ENCODE measurements at places on chromosomes 3 and 15.

DNA sequence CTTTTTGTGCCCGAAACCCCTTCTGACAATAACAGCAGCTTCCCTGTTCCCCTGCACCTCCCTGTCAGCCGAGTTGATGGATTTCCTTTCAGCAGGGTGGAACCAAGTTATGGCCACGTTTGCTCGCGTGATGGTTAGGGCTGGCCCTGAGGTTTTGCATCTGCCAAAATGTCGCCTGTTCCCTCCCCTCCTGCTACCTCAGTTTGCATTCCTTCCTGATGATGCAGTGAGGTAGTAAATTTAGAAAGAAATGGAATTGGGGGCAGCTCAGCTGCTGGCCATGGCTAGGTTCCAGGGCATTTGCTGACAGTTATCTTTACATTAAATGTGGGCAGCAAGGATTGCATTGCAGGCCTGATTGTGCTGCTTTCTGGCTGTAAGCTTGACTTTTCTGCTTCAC lies 13.2 kb downstream of the LIMD1 start:
- peak; percentile 76 for DNase-seq

- DNase-seq: no peak
Observed at GRCh38 chr3:11713171-11713570, 69.5 kb upstream of the VGLL4 start.

- no peak for DNase-seq
Observed at GRCh38 chr3:80159990-80160506, 392.2 kb upstream of the ROBO1 start.

GRCh38 chr15:49134683-49135341 lies 20.6 kb downstream of the COPS2 start:
- DNase-seq: no peak

Measured in right hindlimb (tissue), 1 donor.